ENCODE measurements at places on chromosomes 11 and 22. TPM values are rescaled to one million over a fixed set of nuclear protein-coding genes. Genes with fewer than 3 reads are reported as not detected.

- H3K27me3 ChIP-seq = no peaks in the 10 kb centered on the region
- no peak overlapping the region for H3K4me3 ChIP-seq
- no peaks in the 10 kb centered on the region for H3K36me3 ChIP-seq
- no peaks in the 10 kb centered on the region for H3K4me1 ChIP-seq
These were observed 29.8 kb downstream of the ANKK1 start for GRCh38 chr11:113417428-113417827.

DNA sequence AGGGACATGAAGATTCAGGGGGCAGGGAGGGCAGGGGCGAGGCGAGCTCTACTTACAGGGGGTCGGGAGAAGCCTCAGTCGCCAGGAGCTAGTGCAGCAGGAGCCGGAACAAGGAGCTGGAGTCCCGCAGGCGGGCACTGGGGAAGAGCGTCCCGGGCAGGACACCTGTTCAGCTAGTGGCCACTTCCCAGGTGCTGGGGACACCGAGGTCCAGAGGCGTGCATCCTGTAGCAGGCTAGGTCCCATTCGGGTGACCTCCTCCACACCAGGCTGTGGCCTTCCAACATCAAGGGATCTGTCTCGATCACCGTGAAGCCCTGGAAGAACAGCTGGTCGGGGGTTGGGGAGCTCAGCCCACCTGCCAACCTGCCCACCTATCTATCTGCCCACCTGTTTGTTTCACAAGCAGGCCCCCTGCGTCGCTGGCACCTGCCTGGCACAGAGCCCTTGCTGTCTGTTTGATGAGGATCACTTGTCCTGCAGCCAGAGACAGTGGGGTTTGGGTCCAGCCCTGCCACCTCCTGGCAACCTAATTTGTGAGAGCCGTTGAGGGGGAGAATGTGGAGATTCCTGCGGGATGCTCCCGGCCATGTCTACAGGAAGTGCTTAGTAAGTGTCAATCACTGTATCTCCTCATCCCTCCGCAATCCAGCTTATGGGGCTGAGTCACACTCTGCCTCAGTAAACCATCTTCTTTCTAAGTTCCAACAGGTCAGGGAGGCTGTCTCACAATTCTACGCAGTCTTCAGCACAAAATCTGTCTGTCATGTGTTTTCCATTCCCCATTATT lies 940.9 kb downstream of the BRD1 start:
- H3K27me3 ChIP-seq = no peaks in the 10 kb centered on the region
- no peaks in the 10 kb centered on the region for H3K4me1 ChIP-seq
- no peak overlapping the region for H3K4me3 ChIP-seq
- no peaks in the 10 kb centered on the region for H3K36me3 ChIP-seq
- H3K27ac ChIP-seq = no peak overlapping the region

DNA sequence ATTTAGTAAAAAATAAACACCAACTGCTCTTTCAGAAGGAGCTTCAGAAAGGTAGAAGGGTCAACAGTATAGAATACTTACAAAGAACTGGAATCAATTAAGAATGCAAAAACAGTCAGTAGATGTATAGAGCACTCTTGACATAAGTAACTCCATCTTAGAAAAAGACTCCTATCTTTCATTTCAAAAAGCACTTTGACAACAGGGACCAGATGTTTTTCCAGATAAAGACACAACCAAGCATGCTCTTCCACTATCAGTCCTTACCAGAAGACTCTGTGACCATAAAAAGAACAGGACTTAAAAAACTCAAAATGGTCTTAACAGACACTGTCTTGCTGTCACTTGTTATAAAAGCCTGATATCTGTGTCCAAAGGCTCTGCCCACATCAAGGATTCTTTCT lies 5.2 kb downstream of the SLC25A17 start:
- H3K36me3 ChIP-seq = peaks cover 18% of the 10 kb centered on the region
- H3K4me1 ChIP-seq = peaks cover 32% of the 10 kb centered on the region
- no peak overlapping the region for H3K4me3 ChIP-seq
- H3K27me3 ChIP-seq = no peaks in the 10 kb centered on the region

Gene MEI1
- total RNA-seq = 26.1 TPM

DNA sequence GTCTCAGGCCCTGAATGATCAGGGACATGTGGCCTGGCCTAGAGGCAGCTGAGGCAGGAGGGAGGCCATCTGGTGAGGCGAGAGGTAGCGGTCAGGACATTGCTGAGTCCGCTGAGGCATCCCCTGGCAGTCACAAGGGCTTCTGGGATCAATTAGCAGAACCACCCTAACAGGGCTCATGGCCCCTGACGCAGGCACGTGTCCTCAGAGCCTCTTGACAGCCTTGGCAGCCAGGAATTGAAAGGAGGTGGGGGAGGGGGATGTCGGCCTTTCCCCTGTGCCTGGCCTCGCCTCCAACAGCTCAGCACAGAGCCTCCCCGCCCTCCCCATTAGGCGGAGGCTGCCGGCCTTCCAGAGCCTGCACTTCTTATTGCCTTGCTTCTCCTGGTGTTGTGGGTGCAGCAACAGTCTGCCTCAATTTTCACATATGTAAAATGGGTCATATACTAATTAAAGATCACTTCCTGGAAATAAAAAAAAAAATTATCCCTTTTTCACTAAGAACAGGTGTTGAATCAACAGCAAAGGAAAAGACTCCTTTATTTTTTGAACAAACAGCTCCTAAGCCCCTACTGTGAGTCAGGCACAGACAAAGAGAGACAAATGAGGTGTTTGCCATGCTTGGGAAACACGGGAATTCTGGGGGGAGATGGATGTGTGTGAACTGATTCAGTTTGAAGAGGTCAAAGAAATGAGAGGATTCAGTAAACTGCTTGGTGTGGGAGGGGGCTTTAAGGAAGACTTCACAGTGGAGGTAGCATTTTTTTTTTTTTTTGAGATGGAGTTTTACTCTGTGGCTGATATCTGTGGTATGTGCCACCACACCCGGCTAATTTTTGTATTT lies 55.3 kb downstream of the NFAM1 start:
- no peak for DNase-seq
- peaks cover 2% of the 10 kb centered on the region for H3K4me1 ChIP-seq
- H3K27me3 ChIP-seq = peaks cover 4% of the 10 kb centered on the region

DNA sequence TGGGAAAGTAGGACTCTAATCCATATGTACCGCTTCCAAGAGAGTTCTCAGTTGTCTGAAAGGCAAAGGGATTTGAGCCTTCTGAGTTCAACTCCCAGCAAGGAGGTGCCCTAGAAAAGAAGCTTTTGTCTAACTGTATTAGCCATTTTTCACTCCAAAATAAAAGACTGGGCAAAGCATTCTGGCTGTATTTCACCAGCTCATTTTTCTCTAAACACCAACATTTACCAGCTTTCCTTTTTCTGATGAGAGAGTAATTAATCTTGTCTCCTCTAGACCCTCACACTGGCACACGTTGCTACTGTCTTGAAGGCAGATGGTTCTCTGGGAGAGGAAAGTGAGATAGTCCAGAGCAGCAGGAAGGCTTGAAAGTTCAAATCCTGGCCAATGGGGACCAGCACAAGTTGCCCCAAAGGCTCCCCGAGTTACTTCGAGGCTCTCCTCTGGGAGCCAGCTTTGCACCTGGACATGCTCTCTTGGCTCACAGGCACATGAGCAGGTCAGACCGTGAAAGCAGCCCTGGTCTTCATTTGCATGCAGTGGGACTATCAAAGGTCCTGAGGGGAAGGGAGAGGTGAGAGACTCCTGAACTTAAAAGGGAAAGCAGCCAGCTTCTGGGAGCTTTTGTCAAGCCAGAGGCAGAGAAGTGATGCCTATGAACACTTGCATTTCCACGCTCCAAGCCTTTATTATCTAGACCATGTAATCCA lies 100.0 kb downstream of the NTM start:
- no peaks in the 10 kb centered on the region for H3K4me1 ChIP-seq
- H3K36me3 ChIP-seq = no peaks in the 10 kb centered on the region

Gene MS4A1
- 0.25 TPM for total RNA-seq

Gene LRRC74B
- not detected for total RNA-seq

DNA sequence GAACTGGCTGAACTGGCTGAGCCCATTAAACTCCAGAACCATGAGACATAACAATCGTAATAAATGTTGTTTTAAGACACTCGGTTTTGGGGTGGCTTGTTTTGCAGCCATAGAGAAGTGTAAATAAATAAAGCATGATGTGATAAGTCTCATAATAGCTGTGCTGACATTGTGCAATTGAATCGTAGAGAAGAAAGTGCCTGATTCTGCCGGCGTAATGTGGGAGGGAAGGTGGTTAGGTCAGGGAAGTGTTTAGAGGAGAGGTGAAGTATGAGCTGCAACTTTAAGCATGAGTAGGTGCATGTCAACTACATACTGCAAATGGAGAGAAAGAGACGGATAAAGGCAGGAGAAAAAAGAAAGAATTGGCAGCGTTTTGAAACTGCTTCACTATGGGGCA lies 217.1 kb downstream of the BLID start:
- H3K4me1 ChIP-seq = no peaks in the 10 kb centered on the region
- H3K4me3 ChIP-seq = no peak overlapping the region
- no peak overlapping the region for H3K27ac ChIP-seq
- no peaks in the 10 kb centered on the region for H3K36me3 ChIP-seq
- DNase-seq = no peak

- peaks cover 7% of the 10 kb centered on the region for H3K27me3 ChIP-seq
- no peak overlapping the region for H3K4me3 ChIP-seq
- H3K36me3 ChIP-seq = no peaks in the 10 kb centered on the region
- peaks cover 4% of the 10 kb centered on the region for H3K4me1 ChIP-seq
- H3K27ac ChIP-seq = no peak overlapping the region
These were observed 38.9 kb downstream of the OR10A6 start for GRCh38 chr11:7892059-7892699.

Gene TIRAP
- total RNA-seq = 15.9 TPM

Gene E2F8
- total RNA-seq = 24.0 TPM

GRCh38 chr11:68315171-68315920 lies 3.0 kb downstream of the LRP5 start:
- no peak overlapping the region for H3K4me3 ChIP-seq
- peaks cover 26% of the 10 kb centered on the region for H3K27me3 ChIP-seq
- no peak overlapping the region for H3K27ac ChIP-seq

DNA sequence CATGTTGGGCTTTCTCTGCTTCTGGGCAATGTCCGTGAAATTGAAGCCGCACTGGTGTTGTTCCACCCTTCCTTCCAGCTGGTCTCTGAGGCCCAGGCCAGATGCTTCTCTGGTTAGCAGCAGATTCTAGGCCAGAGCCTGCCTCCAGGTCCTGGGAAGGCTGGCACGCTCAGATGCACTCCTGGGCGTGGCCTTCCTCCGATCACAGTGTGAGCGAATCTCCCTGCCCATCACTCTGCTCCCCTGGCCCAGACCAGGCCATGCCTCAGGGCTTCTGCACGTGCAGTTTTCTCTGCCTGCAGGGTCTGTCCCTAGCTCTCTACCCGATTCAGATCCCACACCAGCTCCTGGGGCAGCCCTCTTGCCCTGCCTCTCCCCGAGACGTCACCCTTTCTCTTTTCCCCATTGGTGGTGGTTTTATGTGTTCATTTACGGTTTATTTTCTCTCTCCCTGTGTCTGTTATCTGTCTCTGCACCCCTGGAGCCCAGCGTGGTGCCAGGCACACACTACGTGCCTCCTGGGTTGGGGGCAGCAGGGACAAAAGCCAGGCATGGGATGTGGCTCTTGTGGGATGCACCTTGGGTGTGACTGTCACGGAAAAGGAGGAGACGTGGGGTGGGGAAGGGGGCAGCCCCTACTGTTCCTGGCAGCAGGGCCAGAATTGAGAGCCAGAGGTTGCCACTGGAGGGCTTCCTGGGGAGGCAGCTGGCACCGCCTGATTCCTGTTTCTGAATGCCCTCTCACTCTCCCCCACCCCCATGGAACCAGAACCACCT lies 66.0 kb downstream of the KCNQ1 start:
- no peaks in the 10 kb centered on the region for H3K27me3 ChIP-seq
- no peaks in the 10 kb centered on the region for H3K4me1 ChIP-seq
- no peaks in the 10 kb centered on the region for H3K36me3 ChIP-seq
- peak; percentile 6 for DNase-seq

DNA sequence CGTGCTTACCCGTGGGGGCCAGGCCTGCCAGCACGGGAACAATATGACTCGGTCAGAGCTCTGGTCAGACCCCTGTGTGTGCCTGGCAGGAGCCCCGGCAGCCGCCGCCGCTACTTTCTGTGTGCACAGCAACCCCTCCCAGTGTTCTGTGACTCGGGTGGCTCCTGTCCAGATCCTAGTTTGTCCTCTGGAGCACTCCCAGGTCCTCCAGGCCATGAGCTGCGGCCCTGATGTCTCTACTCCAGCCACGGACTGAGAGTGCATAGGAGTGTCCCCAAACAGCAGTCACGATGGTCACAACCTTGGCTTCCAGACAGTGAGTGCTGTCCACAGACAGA lies 3.2 kb downstream of the NDUFS8 start:
- no peak for DNase-seq
- H3K4me3 ChIP-seq = peak overlapping the region; percentile 5
- H3K27ac ChIP-seq = no peak overlapping the region
- H3K4me1 ChIP-seq = peaks cover 26% of the 10 kb centered on the region
- peaks cover 10% of the 10 kb centered on the region for H3K36me3 ChIP-seq

DNA sequence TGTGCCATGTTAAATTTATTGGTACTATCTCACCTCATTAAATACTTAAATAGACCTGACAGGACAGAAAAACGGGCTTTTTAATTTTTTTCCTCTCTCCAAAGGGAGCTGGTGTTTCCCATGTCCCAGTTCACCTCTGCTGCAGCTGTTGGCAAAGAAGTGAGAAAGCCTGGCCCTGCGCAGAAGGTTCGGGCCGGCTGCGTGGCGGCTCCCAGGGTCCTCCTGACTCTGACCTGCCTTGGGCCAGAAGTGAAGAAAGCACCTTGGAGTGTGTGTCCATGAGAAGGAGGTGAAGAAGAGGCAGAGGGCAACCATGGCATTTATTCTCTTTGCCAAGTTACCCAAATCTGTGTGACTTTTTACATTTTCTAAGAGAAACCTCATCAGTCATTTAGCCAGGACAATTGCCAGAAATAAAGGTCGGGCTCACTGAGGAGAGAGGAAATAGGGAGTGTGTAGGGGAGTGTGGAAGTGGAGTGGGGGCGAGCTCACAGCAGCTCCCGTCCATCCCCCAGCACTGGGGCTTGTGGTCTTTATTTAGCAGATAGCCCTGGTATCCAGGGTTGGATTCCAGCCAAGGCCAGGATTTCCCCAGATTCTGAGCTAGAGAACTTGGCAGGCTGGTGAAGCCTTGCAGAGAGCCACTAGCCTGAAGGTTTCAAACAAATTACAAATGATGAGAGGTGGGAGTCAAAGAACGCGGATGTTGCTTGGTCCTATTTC lies 102.4 kb upstream of the CADM1 start:
- no peak overlapping the region for H3K27ac ChIP-seq
- no peak for DNase-seq
- no peaks in the 10 kb centered on the region for H3K4me1 ChIP-seq
- H3K36me3 ChIP-seq = no peaks in the 10 kb centered on the region

GRCh38 chr22:32957200-32957803 lies 100.9 kb downstream of the SYN3 start:
- H3K4me1 ChIP-seq = no peaks in the 10 kb centered on the region
- DNase-seq = no peak
- H3K4me3 ChIP-seq = no peak overlapping the region
- H3K36me3 ChIP-seq = no peaks in the 10 kb centered on the region
- no peak overlapping the region for H3K27ac ChIP-seq

Gene KRTAP5-11
- not detected for total RNA-seq

- H3K4me1 ChIP-seq = peaks cover 6% of the 10 kb centered on the region
- no peak overlapping the region for H3K27ac ChIP-seq
- DNase-seq = no peak
- H3K36me3 ChIP-seq = no peaks in the 10 kb centered on the region
These were observed 28.9 kb downstream of the CREB3L1 start for GRCh38 chr11:46306296-46306853.

Gene PGA5
- not detected for total RNA-seq

Gene PSMC3
- total RNA-seq = 214 TPM
